HS-27A (cell line): ENCODE measurements at places on chromosomes 2 and 18.

- DNase-seq, result no peak
These were observed 102.4 kb downstream of the COL3A1 start for GRCh38 chr2:189076572-189076971.

- no peak for DNase-seq
These were observed 14.6 kb upstream of the KIDINS220 start for GRCh38 chr2:8851811-8852560.

GRCh38 chr2:167331636-167332232, 443.5 kb downstream of the XIRP2 start:
- no peak for DNase-seq

DNA sequence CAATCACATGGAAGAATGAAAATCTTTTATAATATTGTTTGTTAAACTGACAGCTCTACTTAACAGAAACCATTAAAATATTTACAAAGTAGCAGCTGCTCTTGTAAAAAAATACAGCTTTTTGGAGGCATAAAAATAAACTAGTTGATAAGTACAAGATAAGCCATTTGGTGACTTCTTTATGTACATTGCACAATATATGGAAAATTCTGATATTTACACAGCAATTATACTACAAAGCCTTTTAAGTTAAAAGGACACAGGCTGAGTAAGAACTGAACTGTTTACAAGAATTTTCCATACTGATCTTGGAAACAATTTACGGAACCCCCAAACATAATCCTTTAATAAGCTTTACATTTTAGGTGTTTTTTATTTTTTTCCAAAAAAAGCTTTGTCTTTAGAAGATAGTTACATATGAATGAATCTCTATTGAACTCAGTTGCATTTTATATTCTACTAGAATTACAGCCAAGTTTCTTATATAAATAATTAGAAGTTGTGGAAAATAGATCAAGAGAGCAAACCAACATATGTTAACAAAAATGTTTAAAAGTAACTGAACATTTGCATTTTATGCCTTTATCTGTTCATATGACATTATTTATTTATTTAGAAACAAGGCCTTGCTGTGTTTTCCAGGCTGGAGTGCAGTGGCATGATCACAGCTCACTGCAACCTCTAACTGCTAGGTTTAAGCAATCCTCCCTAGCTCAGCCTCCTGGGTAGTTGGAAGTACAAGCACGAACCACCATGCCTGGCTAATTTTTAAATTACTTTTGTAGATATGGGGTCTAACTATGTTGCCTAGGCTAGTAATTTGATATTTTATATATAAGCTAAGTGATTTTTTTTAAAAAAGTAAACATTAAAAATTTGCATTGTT, 142.5 kb downstream of the OTX1 start:
- no peak for DNase-seq

- DNase-seq, result no peak
These were observed 185.2 kb downstream of the ZFP36L2 start for GRCh38 chr2:43041173-43041591.

- peak; percentile 39 for DNase-seq
These were observed 128.0 kb upstream of the GYPC start for GRCh38 chr2:126527836-126528490.
